AG20443 (cell line): ENCODE measurements at places on chromosomes 11 and 22.

DNA sequence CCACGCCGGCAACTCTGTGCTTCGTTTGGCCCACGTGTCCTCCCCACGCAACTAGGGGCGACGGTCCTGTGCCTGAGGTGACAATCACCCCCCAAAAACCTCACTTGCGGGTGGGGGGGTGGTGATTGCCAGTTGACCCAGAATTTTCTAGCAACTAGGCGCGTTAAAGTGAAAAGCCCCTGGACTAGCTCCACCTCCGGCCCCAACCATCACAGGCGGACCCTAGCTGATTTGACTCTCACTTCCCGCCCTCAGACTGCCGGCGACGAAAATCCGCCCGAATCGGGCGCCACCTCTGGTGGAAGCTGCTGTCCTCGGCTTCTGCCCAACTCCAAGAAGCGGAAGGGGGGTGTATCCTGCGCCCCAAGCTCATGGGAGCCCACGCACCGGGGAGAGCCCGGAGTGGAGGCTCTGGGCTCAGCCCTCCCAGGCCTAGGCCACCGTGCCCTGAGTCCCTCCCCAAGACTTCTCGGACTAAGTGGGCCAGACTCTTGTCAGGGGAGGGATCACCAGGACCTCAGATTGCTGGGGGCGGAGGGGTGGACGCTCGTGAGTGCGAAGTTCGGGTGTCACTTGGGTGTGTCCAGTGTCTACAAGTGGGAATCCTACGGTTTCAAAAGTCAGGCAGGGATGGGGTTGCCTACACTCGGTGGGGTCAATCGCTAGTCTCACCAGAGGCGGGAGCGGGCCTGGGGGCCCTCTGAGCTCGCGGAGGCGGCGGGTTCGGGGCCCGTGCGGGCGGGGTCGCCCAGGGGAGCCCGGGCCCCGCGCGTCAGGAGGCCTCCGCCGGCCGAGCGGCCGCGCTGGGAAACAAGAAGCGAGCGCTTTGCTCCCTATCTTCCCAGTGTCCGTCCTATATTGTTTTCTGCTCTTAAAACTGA, 12.3 kb downstream of the PAX6 start:
- no peak for DNase-seq

DNA sequence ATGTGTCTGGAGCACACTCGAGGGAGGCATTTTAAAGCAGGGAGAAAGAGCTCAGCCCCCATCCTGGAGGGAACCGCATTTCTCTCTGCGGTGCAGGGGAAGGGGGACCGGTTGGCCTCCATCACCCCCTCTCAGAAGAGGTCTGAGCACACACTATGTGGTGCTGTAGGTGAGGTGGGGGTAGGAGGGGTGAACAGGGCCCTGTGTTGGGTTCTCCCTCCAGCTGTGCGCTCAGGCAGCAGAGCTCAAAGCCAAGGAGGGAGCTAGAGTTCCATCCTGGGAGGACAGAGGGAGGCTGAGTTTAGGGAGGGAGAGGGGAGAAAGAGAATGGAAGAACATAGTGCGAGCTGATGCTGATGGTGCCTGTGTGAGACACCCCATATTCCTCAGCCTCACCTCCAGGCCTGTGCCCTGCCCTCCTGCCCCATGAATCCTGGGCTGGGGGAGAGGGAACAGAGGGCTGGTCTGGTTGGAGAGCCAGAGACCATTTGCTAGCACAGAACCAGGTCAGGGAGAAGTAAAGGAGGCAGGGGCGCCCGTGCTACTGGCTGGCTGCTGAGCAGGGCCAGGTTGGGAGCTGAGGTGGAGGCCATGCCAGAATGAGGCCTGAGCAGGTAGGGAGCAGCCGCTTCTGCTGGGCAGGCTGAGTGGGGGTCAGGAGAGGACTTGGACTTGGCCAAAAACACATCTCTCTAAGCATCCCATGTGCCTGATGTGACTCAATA, 43.7 kb downstream of the ALX4 start:
- DNase-seq, result no peak

GRCh38 chr22:39967996-39968972, 8.1 kb downstream of the TMA7B start:
- no peak for DNase-seq

DNA sequence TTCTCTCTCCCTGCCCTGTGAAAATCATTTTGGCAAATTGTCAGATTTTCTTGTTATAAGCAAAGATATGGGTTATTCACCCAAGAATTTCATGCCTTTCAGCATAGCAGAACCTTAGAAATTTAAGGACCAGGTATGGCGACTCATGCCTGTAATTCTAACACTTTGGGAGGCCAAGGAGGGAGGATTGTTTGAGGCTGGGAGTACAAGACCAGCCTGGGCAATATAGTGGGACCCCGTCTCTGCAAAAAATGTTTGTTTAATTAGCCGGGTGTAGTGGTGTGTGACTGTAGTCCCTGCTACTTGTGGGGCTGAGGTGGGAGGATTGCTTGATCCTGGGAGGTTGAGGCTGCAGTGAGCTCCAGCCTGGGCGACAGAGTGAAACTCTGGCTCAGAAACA, 27.6 kb downstream of the APLP2 start:
- no peak for DNase-seq

DNA sequence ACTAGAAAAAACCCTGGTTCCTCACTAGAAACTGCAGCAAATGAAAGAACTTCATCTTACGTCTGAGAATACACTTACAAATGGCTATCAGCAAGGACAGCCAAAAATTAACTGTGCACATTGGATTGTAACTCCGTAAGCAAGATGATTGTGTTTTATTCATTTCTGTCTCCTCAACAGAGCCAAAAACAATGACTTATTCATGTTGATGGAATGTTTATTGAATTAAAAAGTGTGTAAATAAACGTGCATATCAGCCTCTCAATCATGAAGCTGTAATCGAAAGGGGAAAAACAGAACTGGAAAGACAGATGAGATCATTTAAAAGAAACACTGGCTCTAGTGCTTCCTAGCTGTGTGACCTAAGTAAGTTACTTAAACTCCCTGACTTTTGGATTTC, 307.5 kb upstream of the ZC3H12C start:
- DNase-seq, result peak; percentile 62

GRCh38 chr22:23215294-23216241, 35.3 kb downstream of the BCR start:
- DNase-seq, result peak; percentile 55

- no peak for DNase-seq
Measured at GRCh38 chr11:11308249-11308648, 44.8 kb downstream of the CSNK2A3 start.

DNA sequence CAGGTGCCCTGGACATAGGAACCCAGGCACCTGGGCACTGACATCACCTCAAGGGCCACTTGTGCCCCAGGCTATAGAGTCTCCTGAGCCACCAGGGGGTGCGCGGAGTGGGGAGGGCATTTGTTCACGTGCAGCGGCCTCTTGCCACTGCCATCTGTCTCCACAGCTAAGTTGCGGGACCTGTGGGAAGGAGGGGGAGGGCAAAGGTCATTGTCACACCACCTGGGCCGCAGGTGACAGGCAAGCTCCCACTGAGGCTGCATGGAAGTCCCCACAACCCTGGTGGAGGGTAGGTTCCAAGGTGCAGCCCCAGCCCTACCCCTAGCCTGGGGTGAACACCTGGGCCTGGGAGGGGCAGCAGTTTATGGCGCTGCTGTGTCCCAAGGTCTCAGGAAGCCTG, 79.5 kb downstream of the PIWIL3 start:
- peak; percentile 6 for DNase-seq

GRCh38 chr22:46414704-46415103, 79.2 kb downstream of the TRMU start:
- DNase-seq, result no peak

GRCh38 chr11:92346220-92346619, 121.6 kb downstream of the FAT3 start:
- DNase-seq, result no peak

GRCh38 chr22:19853879-19854777, 546 bp downstream of the GNB1L start:
- peak; percentile 17 for DNase-seq

GRCh38 chr11:60739114-60739513, 14.6 kb downstream of the MS4A18 start:
- DNase-seq, result no peak

DNA sequence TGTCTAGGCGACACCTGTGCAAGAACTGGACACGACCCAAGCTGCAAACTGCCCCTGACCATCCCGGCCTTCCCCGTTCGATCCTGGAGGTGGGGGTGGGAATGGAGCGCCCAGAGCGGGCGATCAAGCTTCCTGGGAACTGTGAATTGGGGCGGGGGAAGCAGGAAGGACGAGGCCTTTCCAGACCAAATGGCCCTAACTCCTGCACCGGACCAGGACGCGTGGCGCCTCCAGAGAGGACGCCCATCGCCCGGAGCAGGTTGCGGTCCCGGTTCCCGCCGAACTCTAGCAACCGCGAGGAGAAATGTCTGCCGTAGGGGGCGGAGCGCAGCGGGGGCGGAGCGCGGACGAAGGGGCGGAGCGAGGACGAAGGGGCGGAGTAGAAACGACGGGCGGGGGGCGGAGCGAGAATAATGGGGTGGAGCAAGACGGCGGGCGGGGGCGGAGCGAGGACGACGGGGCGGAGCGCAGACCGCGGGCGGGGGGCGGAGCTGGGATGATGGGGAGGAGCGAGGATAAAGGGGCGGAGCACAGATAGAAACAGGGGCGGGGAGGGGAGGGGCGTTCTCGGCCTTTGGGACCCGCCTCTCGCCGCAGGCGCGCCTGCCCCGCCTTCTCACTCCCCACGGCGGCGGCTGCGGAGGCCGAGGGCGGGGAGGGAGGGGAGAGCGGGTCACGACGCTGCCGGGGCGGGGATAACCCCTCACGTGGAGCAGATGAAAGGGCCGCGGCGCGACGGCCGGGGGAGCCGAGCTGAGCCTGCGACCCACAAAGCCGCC, at the start of gene ZNRF3:
ZNRF3 (plus strand) TSS at position 695 of the 779 bp plus-strand sequence. CDS start 195 bp downstream, outside the sequence.
- DNase-seq, result peak; percentile 98

GRCh38 chr22:27930331-27931060, 11.4 kb upstream of the PITPNB start:
- DNase-seq, result peak; percentile 6

GRCh38 chr22:46111645-46112306, 38.5 kb upstream of the PPARA start:
- no peak for DNase-seq

GRCh38 chr11:76825726-76826396, 34.9 kb upstream of the ACER3 start:
- no peak for DNase-seq

- DNase-seq, result no peak
Measured at GRCh38 chr11:3745161-3745560, 52.2 kb downstream of the NUP98 start.

DNA sequence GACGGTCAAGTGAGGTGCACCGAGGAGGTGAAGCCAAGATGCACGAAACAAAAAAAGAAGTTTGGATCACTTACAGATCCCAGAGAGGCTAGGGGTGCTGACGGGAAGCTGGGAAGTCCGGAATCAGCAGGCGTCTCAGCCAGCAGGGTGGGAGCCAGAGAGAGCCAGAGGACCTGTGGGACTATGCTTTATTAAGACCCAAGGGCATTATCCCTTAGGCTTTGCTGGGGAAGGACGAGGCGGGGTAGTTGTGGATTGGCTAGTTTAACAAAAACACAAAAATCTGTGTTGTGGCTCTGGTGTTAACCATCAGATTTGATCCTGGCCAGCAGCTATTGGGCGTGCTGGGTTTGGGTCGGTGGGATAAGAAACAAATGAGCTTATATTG, 427.1 kb downstream of the DYNC2H1 start:
- no peak for DNase-seq

DNA sequence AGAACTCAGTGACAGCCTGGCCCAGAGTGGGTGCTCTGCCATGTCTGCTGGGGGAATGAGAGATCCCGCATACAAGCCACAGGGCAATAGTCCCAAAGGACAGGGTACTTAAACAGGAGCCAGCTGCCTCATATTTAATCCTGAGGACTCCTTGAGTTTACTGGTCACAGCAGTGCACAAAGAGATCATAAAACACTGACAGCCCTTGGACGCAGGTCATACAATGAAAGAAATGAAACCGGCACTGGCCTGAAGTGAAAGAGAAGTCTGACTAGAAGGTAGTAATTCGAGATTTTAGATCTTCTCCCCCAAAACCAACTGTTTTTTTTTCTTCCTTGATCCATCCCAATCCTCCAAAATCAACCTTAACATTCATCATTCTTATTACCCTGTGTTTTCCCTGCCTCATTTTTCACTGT, 299.8 kb upstream of the SYN3 start:
- no peak for DNase-seq

DNA sequence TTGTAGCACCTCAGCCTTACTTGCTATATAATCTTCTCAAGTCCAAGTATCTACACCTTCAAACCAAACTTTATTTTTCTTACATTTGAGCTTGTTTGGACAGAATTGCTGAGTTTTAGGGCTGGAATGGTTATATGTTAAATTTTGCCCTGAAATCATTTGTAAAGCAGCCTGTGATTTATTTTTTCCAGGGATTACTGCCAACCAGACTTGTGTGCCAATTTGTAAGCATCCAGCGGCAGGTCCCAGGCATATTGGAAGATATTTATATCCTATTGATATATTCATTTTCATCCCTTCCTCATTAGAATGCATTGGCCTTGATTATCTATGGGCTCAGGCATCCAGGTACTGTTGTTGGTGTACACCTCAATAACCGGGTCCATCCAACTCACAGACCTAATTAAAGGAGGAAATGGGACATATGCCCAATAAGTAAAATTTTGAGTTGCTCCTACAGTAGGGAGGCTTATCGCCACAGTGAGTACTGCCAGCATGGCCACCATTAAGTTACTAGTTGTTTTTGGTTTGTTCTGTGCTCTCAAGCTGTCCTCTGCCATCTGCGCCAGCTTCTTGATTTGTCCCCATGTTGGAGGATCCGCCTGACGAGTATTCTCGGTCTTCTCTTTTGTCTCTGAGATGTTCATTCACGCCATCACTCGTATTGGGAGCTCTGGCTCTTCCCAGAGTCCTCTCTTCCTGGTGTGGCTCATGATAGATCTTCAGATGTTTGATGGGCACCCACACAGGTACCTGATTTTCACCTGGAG, 9.8 kb upstream of the DNAJB13 start:
- no peak for DNase-seq

- DNase-seq, result no peak
Measured at GRCh38 chr11:64876229-64876750, 2.1 kb downstream of the EHD1 start.

- DNase-seq, result peak; percentile 58
Measured at GRCh38 chr11:67240576-67241389, 25.5 kb upstream of the GRK2 start.

GRCh38 chr11:70540196-70540595, 141.9 kb downstream of the CTTN start:
- DNase-seq, result no peak

GRCh38 chr11:83521647-83522596, 235.8 kb upstream of the CCDC90B start:
- peak; percentile 54 for DNase-seq

GRCh38 chr22:17924076-17924475, 100.3 kb downstream of the MICAL3 start:
- DNase-seq, result no peak

- no peak for DNase-seq
Measured at GRCh38 chr22:48276994-48277867, 1514.8 kb downstream of the TBC1D22A start.

- peak; percentile 33 for DNase-seq
Measured at GRCh38 chr11:49208006-49208721, at the start of gene FOLH1. FOLH1 (minus strand) TSS chr11:49208602; CDS start chr11:49208409, 193 bp downstream.

GRCh38 chr11:65844231-65844872, 10.6 kb downstream of the SNX32 start:
- no peak for DNase-seq
